ENCODE measurements at places on chromosomes 3 and 15.

- DNase-seq = no peak
Observed at GRCh38 chr15:68372291-68372811, 59.6 kb downstream of the ITGA11 start.

GRCh38 chr3:185647134-185647879 is 61.2 kb downstream of the SENP2 start:
- DNase-seq = no peak

- no peak for DNase-seq
Observed at GRCh38 chr15:31197497-31198414, 96.2 kb upstream of the TRPM1 start.

GRCh38 chr3:152583963-152584362 is 251.0 kb upstream of the P2RY1 start:
- DNase-seq = no peak

Measured in stimulated activated CD4-positive, alpha-beta T cell treated with anti-CD3 and anti-CD28 coated beads, Interleukin-4, amount 100 ng/mL, for 4 hours (primary cell).